ENCODE measurements at places on chromosomes 16 and 17.

DNA sequence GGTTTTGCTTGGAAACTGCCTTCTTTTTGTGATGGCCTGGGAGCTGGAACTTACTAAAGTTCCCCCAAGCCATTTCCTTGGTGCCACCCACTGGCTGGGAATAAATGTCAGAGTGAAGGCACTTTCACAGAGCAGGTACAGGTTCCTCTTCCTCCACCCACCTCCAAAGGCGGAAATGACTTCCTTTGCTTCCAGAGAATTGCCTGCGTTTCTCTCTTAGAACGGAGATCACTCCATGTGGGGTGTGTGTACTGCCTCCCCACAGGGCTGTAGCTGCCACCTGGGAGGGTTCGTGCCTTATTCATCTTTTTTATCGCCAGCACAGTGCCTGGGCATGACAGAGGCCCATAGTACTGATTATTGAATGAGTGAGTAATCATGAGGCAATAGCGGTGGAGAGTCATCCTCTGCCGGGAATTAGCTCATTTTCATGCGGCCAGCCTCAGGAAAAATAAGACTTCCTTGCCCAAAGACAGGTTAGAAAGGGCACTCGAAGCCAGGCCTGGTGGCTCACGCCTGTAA, 32.2 kb upstream of the HAS3 start:
- peak; percentile 90 for DNase-seq

- DNase-seq, result no peak
These were observed 24.6 kb upstream of the ZFP90 start for GRCh38 chr16:68514511-68514910.

DNA sequence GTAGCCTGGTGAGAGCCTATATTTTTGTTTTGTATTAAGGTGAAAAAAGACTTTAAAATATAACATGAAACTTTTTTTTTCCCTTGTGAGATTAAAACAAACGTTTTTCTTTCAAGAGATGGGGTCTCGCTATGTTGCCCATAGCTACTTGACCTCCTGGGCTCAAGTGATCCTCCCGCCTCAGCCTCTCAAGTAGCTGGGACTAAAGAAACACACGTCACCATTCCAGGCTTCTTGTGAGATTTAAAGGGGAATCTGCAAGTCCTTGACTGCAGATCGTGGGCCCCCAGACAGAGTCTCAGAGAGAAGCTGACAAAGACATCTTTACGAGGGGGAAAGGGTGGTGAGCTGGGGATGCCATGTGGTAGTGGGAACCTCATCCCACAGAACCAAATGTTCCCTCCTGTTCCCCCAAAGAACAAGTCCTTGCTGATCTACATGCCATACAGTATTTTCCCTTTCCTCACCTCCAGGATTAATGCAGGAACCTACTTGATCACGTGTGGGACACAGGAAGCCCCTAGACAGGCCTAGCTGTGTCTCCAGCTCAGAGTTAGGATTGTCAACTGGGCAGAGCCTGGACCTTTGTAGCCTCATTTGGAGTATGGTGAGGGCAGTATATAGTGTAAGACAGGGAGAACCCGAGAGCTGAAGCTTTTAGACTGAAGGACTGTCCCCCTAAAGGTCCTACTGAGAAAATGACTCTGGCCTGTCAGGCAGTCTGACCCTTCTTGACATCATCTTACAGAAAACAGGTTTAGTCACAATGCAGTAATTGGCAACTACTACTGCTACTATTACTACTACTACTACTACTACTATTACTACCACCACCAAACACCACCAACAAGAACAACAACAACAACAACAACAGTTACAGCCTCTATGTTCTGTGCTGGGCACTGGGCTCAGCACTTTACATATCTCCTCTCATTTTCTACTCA, 4.1 kb downstream of the MAP3K14 start:
- peak; percentile 42 for DNase-seq

DNA sequence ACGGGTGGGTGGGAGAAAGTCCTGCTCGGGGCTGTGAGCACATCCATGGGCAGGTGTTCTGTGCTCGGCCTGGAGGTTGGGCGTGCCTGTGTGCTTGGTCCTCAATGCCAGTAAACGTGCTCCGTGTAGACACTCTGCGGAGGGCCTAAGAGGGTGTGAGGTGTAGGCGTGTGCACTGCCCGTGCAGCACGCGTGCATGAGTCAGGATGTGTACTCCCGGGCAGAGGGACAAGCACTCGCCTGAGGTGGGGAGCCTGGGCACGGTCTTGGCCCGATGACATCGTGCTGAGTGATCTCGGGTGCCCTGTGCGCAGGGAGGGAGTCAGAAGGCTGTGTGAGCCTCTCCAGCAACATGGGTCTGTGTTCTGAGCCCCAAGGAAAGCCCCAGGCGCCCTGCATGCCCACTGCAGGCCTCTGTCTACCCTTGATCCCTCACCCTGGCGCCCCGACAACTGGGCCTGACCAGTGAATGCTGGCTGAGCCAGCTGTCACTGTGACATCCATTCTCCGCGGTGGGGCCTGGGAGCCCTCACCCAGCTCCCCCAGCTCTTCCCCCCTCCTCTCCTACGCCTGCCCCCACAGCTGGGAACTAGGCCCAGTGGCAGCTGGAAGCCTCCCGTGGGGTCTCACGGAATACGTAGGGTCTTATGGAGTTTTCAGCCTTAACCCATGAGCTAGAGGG, 23.5 kb upstream of the NXPH3 start:
- peak; percentile 52 for DNase-seq

DNA sequence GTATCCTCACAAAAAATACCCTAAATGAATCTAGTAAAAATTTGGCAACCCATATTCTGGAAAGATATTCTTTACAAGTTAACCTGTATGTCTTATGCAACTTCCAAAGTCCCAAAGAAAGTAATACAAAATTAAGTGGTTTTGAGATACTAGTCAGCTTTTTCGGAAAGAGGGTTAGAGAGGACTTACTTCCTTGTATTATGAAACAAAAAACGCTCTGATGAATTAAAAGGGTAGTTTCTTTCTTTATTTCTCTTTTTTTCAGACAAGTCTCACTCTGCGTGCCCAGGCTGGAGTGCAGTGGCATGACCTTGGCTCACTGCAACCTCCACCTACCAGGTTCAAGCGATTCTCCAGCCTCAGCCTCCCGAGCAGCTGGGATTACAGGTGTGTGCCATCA, 51.6 kb downstream of the KANSL1 start:
- no peak for DNase-seq

DNA sequence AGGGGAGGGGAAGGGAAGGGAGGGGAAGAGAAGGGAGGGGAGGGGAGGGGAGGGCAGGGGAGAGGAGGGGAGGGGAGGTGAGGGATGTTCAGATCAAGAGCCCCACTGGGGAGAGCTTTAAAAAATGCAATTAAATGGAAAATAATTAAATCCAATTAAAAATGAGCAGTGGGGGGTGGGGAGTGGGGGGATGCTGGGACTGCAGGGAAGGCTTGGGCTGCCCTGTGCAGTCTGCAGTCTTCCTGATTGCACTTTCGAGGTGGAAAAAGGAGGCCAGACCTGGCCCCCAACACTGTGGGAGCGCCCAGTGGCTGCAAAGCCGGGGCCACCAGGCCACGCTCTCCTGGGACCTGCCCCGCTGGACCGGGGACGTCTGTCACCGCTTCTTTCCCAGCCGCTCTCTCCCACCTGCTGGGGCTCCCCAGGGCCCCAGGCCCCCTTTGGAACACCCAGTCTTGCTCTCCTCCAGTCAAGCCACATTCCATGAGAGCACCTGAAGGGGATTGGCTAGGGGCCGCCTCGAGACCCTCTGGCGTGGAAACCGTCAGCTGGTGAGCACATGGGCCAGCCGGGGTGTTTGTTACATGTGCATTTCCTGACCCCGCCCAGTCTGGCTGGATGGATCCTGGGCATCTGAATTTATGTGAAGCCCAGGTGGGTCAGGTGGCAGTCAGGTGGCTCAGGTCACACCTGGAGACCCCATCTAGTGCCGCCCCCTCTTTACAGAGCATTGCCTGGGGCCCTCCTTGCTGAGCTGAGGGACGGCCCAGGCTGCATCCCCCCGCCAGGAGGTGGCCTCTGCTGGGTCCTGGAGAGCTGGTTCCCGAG, 37.6 kb upstream of the CBFA2T3 start:
- no peak for DNase-seq

DNA sequence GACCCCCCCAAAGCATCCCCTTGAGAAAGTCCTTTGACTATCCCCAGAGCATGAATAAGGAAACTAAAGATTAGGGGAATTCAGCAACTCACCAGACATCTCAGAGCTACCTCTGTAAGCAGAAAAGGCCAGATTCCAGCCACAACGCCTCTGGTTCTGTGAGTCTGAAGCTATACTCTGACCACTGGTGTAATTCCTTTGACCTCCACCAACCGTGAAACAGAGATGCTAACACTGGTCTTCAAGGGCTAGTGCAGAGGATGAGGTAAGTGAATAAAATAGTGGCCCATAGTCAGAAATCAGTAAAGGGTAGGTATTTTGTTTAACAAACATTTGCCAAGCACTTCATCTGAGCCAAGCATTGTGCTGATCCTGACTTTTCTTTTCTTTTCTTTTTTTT, 353.4 kb downstream of the NPIPA8 start:
- DNase-seq, result no peak
